ENCODE measurements at places on chromosomes 1 and 21. TPM values are rescaled to one million over a fixed set of nuclear protein-coding genes. Genes with fewer than 3 reads are reported as not detected.

Gene LAMC2
- 24.0 TPM for polyA plus RNA-seq

- H3K36me3 ChIP-seq, result no peaks in the 10 kb centered on the region
- H3K27ac ChIP-seq, result no peak overlapping the region
- no peak for DNase-seq
- H3K4me1 ChIP-seq, result no peaks in the 10 kb centered on the region
- H3K4me3 ChIP-seq, result no peak overlapping the region
- H3K27me3 ChIP-seq, result no peaks in the 10 kb centered on the region
These were observed 101.9 kb downstream of the RGS21 start for GRCh38 chr1:192418552-192419285.

DNA sequence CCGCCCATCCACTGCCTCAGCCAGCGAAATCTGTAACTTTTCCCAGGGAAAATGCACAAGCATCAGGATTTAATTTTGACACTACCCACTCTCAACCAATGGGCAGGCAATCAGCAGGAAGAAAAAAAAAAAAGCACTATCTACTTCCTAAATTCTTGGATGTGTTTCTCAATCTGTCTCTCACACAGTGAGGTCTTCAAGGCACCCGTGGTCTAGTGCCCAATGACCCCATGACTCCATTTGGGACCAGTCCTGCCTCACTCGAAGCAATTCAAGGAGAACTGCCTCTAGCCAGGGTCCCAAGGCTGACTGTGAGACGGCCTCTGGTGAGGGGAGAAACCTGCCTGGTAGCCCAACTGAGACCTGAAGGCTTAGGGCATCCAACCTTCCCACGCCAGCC is 35.9 kb downstream of the CSF1 start:
- no peaks in the 10 kb centered on the region for H3K36me3 ChIP-seq
- H3K27ac ChIP-seq, result no peak overlapping the region
- peaks cover 14% of the 10 kb centered on the region for H3K4me1 ChIP-seq

GRCh38 chr1:34884961-34885360 is 25.4 kb upstream of the SMIM12 start:
- H3K36me3 ChIP-seq, result no peaks in the 10 kb centered on the region
- H3K4me3 ChIP-seq, result peak overlapping the region; percentile 42
- DNase-seq, result no peak
- no peaks in the 10 kb centered on the region for H3K4me1 ChIP-seq
- no peak overlapping the region for H3K27ac ChIP-seq
- H3K27me3 ChIP-seq, result peaks cover 17% of the 10 kb centered on the region

DNA sequence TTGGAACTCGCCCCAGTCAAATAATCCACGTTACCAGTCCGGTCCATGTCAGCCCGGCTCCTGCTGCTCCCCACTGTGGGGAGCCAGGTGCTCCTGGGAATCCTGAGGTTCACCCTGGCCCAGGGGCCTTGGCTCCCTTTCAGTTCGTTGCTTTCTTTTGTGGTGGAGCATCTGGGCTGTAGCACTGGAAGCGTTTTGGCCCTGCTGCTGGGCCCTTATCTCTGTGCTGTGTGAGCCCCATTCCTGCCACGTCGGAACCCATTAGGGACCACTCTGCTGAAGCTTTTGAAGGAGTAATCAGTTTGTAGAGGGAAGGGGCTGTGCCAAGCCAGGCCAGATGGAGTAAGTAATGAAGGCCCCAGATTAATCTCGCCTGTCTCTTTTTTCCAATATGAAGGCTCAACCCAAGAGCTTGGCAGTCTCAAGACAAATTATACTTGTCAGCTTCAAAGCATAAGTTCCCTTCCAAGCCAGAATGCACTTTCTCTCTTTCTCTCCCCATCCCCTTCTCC is 82.3 kb downstream of the PGM1 start:
- no peak for DNase-seq
- H3K27me3 ChIP-seq, result no peaks in the 10 kb centered on the region
- no peak overlapping the region for H3K4me3 ChIP-seq
- H3K4me1 ChIP-seq, result no peaks in the 10 kb centered on the region
- H3K36me3 ChIP-seq, result no peaks in the 10 kb centered on the region

- no peaks in the 10 kb centered on the region for H3K4me1 ChIP-seq
- no peak for DNase-seq
- no peak overlapping the region for H3K4me3 ChIP-seq
- H3K27ac ChIP-seq, result no peak overlapping the region
- no peaks in the 10 kb centered on the region for H3K27me3 ChIP-seq
- H3K36me3 ChIP-seq, result no peaks in the 10 kb centered on the region
These were observed 16.1 kb upstream of the SHCBP1L start for GRCh38 chr1:182968836-182969734.

Gene MYOC
- polyA plus RNA-seq, result 1.2 TPM

Gene KCNC4
- 3.6 TPM for polyA plus RNA-seq

GRCh38 chr1:2523191-2523890 is 3.1 kb downstream of the PANK4 start:
- peaks cover 8% of the 10 kb centered on the region for H3K27me3 ChIP-seq
- H3K4me3 ChIP-seq, result no peak overlapping the region
- H3K27ac ChIP-seq, result no peak overlapping the region
- H3K36me3 ChIP-seq, result peaks cover 26% of the 10 kb centered on the region
- DNase-seq, result no peak

Gene SPRR2E
- 1.8 TPM for polyA plus RNA-seq

GRCh38 chr1:119713039-119713748 is 1.5 kb downstream of the PHGDH start:
- H3K4me3 ChIP-seq, result peak overlapping the region; percentile 66
- H3K4me1 ChIP-seq, result no peaks in the 10 kb centered on the region
- H3K27me3 ChIP-seq, result no peaks in the 10 kb centered on the region
- H3K27ac ChIP-seq, result peak overlapping the region; percentile 81
- no peak for DNase-seq

Gene KCNT2
- 0.64 TPM for polyA plus RNA-seq

- H3K36me3 ChIP-seq, result no peaks in the 10 kb centered on the region
- no peaks in the 10 kb centered on the region for H3K4me1 ChIP-seq
- no peaks in the 10 kb centered on the region for H3K27me3 ChIP-seq
- DNase-seq, result no peak
- no peak overlapping the region for H3K27ac ChIP-seq
These were observed 245.2 kb downstream of the SDCCAG8 start for GRCh38 chr1:243501002-243501401.

Gene CYP2J2
- 5.8 TPM for polyA plus RNA-seq

Gene B3GALT2
- polyA plus RNA-seq, result under 0.01 TPM

DNA sequence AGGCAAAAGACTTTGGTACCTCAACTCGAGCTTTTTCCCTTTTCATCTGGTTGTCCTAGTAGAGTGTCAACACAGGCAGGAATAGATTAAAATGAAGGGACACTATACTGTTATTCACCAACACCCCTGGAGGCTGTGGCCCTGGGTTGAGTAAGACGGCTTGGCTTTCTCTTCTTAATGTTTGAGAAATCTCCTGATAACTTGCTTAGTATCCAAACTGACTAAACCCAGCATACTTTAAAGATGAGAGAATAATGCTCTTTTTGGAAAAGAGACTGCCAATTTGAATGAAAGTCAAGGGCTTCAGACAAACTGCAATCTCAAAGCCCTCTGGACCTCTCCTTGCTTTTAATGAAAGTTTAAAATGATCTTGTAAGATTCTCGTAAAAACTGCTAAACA is 2.6 kb upstream of the SLC30A1 start:
- no peaks in the 10 kb centered on the region for H3K36me3 ChIP-seq
- no peaks in the 10 kb centered on the region for H3K27me3 ChIP-seq
- peak; percentile 75 for DNase-seq

Gene S100A2
- polyA plus RNA-seq, result 16.2 TPM

Gene MNDA
- polyA plus RNA-seq, result 6.0 TPM

DNA sequence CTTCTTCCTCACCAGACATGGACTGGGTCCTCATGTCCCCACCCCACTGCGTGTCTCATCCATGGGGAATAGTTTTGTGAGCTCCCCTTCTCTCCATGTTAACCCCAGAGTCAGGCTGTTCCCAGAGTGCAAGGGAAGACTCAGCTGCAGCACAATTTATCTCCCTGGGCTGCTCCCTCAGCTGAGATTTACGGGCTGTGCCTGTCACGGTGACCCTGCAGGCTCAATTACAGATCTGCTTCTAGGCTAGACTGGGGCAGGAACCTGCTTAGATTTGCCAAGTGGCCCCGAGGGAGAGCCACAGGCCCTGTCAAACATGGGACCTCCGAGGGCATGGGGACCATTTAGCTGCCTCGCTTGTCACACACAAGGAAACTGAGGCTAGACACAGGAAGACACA is 37.8 kb downstream of the CDCP2 start:
- H3K36me3 ChIP-seq, result no peaks in the 10 kb centered on the region
- H3K27me3 ChIP-seq, result no peaks in the 10 kb centered on the region
- no peaks in the 10 kb centered on the region for H3K4me1 ChIP-seq

DNA sequence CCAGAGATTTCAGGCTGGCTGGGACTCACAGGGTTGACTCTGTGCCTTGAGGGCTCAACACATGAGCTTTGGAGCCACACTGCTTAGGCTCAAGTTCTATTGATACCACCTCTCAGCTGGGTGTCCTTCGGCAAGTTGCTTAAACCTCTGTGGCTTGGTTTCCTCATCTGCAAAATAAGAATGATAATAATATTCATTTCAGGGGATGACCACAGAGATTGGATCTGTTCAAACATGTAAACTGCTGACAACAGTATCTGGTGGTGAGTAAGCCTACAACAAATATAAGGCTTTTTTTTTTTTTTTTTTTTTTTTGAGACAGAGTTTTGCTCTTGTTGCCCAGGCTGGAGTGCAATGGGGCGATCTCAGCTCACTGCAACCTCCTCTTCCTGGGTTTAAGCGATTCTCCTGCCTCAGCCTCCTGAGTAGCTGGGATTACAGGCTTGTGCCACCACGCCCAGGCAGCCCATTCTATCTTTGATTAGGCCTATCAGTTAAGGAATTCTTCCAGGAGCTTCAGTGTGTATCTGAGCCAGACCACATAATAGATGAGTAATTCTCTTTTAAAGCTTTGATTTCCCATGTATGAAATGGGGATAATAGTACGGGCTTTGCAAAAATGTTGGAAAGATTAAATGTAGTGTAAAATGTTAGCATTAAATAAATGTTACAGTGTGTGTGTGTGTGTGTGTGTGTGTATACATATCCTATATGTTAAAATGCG is 437.6 kb downstream of the PRDM2 start:
- H3K4me3 ChIP-seq, result no peak overlapping the region
- no peaks in the 10 kb centered on the region for H3K36me3 ChIP-seq
- H3K27ac ChIP-seq, result no peak overlapping the region
- no peaks in the 10 kb centered on the region for H3K4me1 ChIP-seq

DNA sequence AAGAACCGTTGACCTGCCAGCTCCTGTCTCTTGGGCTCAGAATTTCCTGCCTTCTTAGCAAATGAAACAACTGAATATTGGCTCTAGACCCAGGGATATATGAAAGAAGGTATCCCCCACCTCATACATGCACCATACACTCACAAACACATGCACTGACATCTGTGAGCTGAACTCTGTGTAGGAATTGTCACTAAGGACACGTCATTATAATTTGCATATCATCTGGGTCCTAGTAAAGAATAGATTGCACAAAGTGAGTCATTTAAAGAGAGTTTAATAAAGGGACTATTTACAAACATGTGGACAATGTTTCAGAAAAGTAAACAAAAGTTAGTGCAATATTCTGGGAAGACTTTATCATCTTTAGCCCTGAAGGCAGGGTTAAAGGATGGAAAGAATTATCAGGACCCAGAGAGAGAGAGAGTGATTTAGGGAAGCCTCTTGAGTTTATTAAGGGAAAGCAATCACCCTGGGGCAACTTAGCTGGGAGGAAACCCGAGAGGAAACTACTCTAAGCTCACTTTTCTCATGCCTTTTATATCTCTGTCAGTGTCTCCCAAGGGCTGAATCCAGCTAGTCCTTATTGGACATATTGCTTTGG is 74.1 kb upstream of the PLA2G4A start:
- H3K4me3 ChIP-seq, result no peak overlapping the region
- H3K27ac ChIP-seq, result no peak overlapping the region
- no peaks in the 10 kb centered on the region for H3K27me3 ChIP-seq
- H3K36me3 ChIP-seq, result no peaks in the 10 kb centered on the region
- no peaks in the 10 kb centered on the region for H3K4me1 ChIP-seq

DNA sequence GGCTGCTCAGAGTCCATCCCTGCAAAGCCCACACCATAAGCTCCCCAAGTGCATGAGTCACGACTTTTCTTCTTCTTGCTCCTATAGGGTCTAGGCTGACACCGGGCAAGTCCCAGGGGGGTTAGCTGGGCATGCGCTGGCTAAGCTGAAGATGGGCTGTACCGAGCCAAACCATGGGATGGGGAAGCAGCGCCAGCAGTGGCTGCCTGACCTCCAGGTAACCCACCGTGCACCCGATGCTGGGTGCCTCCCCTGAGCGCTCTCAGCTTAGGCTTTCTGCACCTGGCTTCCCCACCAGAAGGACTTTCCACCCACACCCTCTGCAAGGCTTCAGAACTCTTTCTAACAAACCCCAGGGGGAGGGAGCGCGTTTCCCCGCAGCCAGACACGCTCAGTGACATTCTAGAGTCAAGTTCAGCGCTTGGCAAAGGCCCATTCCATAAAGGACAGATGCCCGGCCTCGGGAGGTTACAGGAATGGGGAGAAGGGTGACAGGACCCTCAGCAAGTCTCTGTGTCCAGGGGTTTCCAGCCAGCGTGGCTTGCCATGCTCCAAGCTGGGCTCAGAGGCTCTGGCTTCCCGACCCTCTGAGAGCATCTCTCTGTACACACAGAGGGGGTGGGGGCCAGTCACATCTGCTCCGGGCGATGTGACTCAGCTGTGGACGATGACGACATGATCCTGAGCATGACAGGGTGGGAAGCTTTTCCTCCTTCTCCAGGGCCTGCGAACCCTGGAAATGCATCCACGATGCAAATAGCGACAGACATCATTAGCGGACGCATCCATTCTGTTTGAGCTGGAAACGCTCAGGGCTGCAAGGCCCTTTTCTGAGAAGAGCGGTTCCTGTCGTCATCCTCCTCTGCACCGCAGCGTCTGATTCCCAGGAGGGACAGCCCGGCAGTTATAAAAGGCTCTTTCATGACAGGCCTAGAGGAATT is 107.8 kb downstream of the SIK1 start:
- peaks cover 9% of the 10 kb centered on the region for H3K27me3 ChIP-seq
- H3K4me3 ChIP-seq, result no peak overlapping the region
- H3K27ac ChIP-seq, result no peak overlapping the region
- DNase-seq, result no peak

DNA sequence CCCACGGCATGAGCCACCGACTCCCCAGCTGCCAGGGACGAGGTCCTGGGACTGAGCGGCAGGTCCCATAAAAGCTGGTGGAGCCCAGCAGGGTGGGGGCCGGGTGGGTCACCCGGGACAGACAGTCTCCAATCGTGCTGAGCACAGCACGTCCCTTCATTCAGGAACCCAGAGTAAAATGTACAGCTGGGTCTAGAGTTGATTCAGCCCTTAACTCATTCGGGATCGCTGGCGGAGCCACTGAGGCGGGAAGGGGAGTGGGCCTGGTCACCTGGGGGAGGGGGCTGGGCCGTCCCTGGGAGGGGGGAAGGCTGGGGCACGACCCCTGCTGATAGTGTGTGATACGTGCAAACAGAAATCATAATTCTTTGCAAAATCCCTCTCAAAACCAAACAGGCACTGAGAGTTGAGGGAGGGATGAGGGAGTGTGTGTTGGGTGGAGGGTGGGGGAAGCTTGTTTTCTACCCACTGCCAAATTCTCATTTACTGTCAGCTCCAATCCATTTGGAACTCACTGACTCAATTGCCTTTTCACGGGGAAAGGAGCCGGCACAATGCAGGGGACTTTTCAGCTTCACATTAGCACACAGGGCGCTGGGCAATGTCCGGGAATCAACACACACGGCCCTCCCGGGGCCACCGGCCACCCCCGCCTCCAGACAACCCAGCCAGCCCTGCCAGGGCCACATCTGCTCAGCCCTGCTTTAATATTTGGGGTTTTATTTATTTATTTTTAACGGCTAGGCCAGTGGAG is 13.8 kb downstream of the CASZ1 start:
- DNase-seq, result no peak
- H3K27me3 ChIP-seq, result no peaks in the 10 kb centered on the region
- no peaks in the 10 kb centered on the region for H3K36me3 ChIP-seq
- no peaks in the 10 kb centered on the region for H3K4me1 ChIP-seq
